ENCODE measurements at places on chromosomes 13 and 19.
A peak's percentile ranks its signal among the peaks of the same experiment; 100 is the strongest.

DNA sequence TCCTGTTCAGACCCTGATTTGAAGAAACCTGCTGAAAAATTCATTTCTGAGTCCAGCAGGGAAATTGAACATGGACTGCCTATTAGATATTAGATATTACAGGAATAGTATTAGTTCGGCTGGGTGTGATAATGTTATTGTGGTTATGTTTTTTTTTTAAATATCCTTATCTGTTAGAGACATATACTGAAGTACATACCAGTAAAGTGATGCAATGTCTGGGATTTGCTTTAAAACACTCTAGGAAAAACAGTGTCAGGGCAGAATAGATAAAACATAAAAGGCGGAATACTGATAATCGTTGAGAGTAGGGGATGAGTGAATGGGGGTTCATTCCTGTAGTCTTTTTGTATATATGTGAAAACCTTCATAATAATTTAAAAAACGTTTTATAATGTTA lies 28.7 kb upstream of the AMER2 start:
- peaks cover 54% of the 10 kb centered on the region for H3K27me3 ChIP-seq
- H3K36me3 ChIP-seq = no peaks in the 10 kb centered on the region
- H3K27ac ChIP-seq = no peak overlapping the region
- no peaks in the 10 kb centered on the region for H3K4me1 ChIP-seq
- H3K4me3 ChIP-seq = no peak overlapping the region

- peaks cover 20% of the 10 kb centered on the region for H3K36me3 ChIP-seq
- H3K27me3 ChIP-seq = no peaks in the 10 kb centered on the region
- peak overlapping the region; percentile 66 for H3K4me3 ChIP-seq
- H3K4me1 ChIP-seq = peaks cover 72% of the 10 kb centered on the region
- peak overlapping the region; percentile 33 for H3K27ac ChIP-seq
- no peak for DNase-seq
These were observed 28.1 kb downstream of the BRD4 start for GRCh38 chr19:15304140-15304705.

- peaks cover 9% of the 10 kb centered on the region for H3K36me3 ChIP-seq
- no peaks in the 10 kb centered on the region for H3K27me3 ChIP-seq
- H3K4me1 ChIP-seq = peaks cover 9% of the 10 kb centered on the region
These were observed 19.7 kb upstream of the LDLR start for GRCh38 chr19:11069561-11069960.

DNA sequence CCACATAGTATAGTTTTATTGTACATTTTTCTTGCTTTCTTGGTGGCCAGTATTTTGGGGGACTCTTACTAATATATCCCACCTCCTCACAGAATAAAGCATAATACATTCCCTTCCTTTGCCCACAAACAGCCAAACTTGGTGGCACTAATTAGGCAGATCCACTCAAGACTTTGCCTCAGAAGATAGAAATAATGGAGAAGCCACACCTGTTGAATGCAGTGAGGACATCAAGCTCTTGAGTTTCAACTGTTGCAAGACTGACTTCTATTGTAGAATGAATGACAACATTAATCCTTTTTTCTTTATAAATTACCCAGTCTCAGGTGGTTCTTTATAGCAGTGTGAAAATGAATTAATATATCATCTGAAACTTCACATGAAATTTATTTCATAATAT lies 1183.6 kb upstream of the ATXN8OS start:
- H3K36me3 ChIP-seq = no peaks in the 10 kb centered on the region
- no peaks in the 10 kb centered on the region for H3K27me3 ChIP-seq
- H3K4me3 ChIP-seq = no peak overlapping the region

- no peak overlapping the region for H3K4me3 ChIP-seq
- H3K27me3 ChIP-seq = peaks cover 16% of the 10 kb centered on the region
- no peak overlapping the region for H3K27ac ChIP-seq
- H3K4me1 ChIP-seq = no peaks in the 10 kb centered on the region
- H3K36me3 ChIP-seq = no peaks in the 10 kb centered on the region
These were observed 284 bp downstream of the RNF17 start for GRCh38 chr13:24764276-24764630.

- H3K27ac ChIP-seq = no peak overlapping the region
- peaks cover 25% of the 10 kb centered on the region for H3K4me1 ChIP-seq
- no peak for DNase-seq
These were observed 1.1 kb upstream of the NEK3 start for GRCh38 chr13:52160506-52160905.

DNA sequence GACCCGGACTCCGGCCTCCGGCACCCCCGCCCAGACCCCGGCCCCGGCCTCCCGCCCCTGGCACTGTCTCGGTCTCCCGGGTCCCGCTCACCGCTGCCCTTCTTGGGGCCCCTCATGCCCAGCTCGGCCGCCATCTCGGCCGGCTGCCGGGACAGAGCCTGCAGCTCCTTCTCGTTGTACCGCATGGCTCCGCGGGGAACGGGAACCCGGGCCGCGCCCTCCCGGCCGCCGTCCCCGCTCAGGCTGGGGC lies 140 bp downstream of the PLEKHJ1 start:
- no peaks in the 10 kb centered on the region for H3K27me3 ChIP-seq
- peak overlapping the region; percentile 99 for H3K27ac ChIP-seq
- H3K4me1 ChIP-seq = peaks cover 63% of the 10 kb centered on the region
- peaks cover 43% of the 10 kb centered on the region for H3K36me3 ChIP-seq

- H3K27me3 ChIP-seq = no peaks in the 10 kb centered on the region
- H3K36me3 ChIP-seq = no peaks in the 10 kb centered on the region
- peak overlapping the region; percentile 62 for H3K27ac ChIP-seq
- no peak for DNase-seq
- H3K4me3 ChIP-seq = no peak overlapping the region
These were observed 21.4 kb downstream of the ZSCAN5C start for GRCh38 chr19:56223481-56223880.

GRCh38 chr19:46515879-46516350 lies 20.2 kb upstream of the PNMA8B start:
- peaks cover 39% of the 10 kb centered on the region for H3K27me3 ChIP-seq
- peaks cover 5% of the 10 kb centered on the region for H3K4me1 ChIP-seq
- no peak overlapping the region for H3K27ac ChIP-seq
- H3K36me3 ChIP-seq = no peaks in the 10 kb centered on the region
- H3K4me3 ChIP-seq = no peak overlapping the region

- peaks cover 20% of the 10 kb centered on the region for H3K4me1 ChIP-seq
- peaks cover 35% of the 10 kb centered on the region for H3K36me3 ChIP-seq
- H3K27me3 ChIP-seq = no peaks in the 10 kb centered on the region
These were observed 3.1 kb upstream of the JUNB start for GRCh38 chr19:12788042-12788681.

GRCh38 chr13:34257966-34258365 lies 440.0 kb downstream of the RFC3 start:
- H3K27ac ChIP-seq = no peak overlapping the region
- H3K4me1 ChIP-seq = no peaks in the 10 kb centered on the region
- no peak overlapping the region for H3K4me3 ChIP-seq
- no peaks in the 10 kb centered on the region for H3K27me3 ChIP-seq
- no peak for DNase-seq

- H3K27me3 ChIP-seq = peaks cover 13% of the 10 kb centered on the region
- no peak for DNase-seq
- peak overlapping the region; percentile 9 for H3K27ac ChIP-seq
- H3K4me3 ChIP-seq = no peak overlapping the region
- peaks cover 15% of the 10 kb centered on the region for H3K36me3 ChIP-seq
These were observed 68.2 kb downstream of the LATS2 start for GRCh38 chr13:20993211-20993610.

- H3K27me3 ChIP-seq = no peaks in the 10 kb centered on the region
- no peaks in the 10 kb centered on the region for H3K4me1 ChIP-seq
- DNase-seq = no peak
- no peaks in the 10 kb centered on the region for H3K36me3 ChIP-seq
These were observed 760.7 kb upstream of the SLITRK6 start for GRCh38 chr13:86559901-86560300.

Data from central memory CD8-positive, alpha-beta T cell (primary cell).